ENCODE measurements at places on chromosomes 16 and 17.

DNA sequence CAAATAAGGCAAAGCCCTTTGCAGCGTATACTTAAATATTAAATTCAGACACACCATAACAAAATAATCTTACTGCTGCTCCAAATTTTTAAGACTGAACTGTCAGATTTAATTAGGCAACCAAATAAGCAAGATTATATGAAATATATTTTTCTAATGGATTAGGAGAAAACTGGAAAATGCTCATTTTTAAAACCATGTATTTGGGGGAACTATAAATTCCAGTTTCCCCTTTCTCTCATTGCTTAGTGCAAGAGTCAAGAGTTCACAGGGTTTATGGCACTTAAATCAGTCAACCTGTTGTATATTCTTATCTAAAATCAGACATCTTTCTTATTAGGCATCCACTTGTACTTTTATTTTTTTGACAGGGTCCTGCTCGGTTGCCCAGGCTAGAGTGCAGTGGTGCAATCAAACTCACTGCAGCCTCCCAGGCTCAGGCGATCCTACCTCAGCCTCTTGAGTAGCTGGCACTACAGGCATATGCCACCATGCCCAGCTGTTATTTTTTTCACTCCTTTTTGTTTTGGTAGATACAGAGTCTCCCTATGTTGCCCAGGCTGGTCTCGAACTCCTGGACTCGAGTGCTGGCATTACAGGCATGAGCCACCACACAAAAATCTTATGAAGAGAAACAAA lies 2.1 kb upstream of the KANSL1 start:
- DNase-seq, result no peak

GRCh38 chr17:28112606-28113005 lies 70.1 kb downstream of the NLK start:
- peak; percentile 3 for DNase-seq

GRCh38 chr17:63476854-63477479 lies at the start of gene ACE:
TSS of gene ACE (plus strand) at chr17:63477061. CDS start at chr17:63477095, 34 bp downstream.
- peak; percentile 26 for DNase-seq

DNA sequence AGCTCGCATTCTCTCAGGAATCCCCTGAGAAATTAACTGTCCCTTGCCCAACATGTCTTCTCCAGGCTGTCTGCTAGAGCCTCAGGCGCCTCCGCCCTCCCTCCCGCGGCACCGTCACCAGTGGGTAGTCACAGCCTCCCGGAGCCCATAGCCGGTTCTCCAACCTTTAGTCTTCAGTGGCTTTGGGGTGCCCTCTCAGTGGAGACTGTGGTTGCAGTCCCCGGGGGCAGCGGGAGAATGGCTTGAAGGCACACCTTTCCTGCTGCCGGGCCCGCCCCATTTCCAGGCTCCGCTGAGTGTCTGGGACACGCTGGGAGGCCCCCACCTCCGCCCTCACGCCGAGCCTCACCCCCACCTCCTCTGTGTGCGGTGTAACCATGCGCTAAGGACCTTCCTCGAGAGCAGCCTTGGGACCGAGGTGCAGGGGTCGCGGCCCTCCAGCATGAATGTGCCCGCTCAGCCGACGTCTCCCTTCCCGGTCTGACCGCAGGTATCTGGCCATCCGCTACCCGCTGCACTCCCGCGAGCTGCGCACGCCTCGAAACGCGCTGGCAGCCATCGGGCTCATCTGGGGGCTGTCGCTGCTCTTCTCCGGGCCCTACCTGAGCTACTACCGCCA lies 1.7 kb downstream of the GALR2 start:
- no peak for DNase-seq

DNA sequence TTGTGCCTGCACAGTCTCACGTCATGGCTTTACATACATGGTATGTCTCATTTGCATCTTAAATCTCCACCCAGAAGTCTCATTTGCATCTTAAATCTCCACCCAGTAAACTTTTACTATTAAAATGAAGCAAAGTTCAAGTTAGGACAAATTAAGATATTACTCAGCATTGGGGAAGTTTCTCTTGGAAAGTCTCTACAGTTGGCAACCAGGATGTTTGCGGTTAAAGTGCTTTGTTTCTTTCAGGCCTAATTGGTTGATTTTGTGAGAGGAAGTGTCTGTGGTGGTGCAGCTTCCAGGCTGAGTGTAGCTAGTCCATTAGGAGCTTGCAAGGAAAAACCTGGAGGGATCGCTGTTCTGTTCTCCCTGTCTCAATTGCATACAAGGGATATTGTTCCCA lies 1373.3 kb upstream of the GOT2 start:
- peak; percentile 69 for DNase-seq

GRCh38 chr16:14409563-14409962 lies 220.5 kb downstream of the PARN start:
- peak; percentile 79 for DNase-seq

DNA sequence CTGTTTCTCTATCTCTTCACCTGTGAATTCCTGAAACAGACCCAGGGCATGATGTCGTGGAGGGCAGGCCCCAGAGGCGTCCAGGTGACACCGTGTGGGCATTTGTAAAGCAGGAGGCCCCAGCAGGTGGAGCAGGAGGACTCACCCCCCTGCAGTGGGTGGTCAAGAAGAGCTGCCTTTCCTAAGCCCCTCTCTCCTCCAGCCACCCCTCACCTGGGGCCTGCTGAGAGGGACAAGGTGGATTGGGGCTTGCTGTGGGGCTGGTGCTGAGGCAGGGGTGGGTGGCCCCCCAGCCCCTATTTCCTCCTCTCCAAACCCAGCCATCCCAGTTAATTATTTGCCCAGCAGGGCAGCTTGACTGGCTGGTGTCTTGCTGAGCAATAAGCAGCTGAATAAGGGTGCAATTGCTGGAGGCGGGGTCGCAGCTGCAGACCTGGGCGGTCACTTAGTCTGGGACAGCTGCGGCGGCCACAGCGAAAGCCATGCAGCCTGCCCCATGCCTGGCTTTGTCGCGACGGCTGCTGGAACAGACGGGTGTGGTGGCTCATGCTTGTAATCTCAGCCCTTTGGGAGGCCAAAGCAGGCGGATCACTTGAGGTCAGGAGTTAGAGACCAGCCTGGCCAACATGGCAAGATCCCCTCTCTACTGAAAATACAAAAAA lies 56.4 kb downstream of the JPH3 start:
- DNase-seq, result no peak

- DNase-seq, result no peak
Observed at GRCh38 chr17:48735062-48735351, 6.5 kb upstream of the HOXB13 start.

DNA sequence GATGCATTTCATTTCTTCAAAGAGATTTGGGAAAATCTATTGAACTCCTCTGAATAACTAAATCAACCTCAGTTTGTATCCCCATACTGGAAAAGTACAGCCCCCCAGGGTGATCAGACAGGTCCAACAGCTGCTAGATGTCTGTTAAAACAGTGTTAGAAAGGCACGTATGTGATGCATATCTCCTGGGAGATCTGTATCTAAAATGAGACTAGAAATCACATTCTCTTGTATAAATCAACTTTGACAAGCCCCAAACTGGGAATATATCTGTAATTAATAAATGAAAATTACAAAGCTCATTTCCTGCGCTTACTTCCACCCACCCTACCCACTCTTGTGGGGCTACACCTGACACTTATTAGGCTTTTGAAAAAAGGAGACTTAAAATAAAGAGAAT lies 3.8 kb upstream of the KIF2B start:
- DNase-seq, result no peak

DNA sequence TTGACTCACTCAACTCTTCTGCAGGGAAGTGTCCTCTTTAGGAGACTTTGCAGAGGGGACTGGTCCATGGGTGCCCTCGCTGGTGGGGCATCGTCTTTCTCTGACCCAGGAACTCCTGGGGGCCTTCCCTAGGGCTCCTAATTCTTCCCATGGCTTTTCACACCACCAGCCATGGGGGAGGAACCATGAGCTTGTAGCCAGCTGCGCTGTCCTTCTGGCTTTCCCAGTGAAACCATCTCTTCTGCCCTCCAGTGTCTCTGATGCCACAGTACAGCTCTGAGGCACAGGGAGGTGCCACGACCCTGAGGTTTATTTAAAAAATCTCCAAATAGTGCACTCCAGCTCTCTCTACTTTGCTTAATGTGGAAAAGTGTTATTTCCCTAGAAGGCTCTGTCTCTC lies 78.6 kb downstream of the SDR42E1 start:
- DNase-seq, result no peak

DNA sequence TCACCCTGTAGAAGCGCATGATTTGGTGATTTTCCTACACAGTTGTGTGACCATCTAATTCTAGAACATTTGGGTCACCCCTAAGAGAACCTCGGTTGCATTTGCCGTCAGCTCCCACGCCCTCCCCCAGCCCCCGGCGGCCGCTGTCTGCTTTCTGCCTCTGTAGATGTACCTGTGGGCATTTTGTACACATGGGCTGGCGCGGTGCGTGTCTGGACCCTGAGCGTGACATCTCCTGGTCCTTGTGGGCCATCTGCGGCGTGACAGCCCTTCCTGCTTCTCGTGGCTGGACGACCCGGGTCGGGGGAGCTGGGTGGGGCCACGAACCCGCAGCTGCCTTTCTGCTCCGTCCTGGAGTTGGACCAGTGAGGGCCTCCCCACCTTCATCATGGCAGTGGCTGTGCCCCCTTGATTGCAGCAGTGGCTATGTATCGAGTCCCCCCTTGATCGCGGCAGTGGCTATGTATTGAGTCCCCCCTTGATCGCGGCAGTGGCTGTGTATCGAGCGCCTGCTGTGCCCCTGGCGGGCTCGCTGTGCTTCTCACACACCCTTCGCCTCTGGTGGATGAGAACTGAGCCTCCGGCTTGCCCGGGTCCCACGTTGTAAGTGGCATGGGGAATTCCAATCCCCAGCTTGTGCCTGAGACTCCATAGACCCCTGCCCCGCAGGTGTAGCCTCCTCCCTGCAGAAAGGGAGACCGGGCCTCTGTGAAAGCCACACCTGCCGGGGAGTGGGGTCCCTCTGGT lies 24.1 kb downstream of the GSE1 start:
- no peak for DNase-seq

GRCh38 chr17:68906638-68907037 lies 48.6 kb downstream of the ABCA8 start:
- DNase-seq, result no peak

DNA sequence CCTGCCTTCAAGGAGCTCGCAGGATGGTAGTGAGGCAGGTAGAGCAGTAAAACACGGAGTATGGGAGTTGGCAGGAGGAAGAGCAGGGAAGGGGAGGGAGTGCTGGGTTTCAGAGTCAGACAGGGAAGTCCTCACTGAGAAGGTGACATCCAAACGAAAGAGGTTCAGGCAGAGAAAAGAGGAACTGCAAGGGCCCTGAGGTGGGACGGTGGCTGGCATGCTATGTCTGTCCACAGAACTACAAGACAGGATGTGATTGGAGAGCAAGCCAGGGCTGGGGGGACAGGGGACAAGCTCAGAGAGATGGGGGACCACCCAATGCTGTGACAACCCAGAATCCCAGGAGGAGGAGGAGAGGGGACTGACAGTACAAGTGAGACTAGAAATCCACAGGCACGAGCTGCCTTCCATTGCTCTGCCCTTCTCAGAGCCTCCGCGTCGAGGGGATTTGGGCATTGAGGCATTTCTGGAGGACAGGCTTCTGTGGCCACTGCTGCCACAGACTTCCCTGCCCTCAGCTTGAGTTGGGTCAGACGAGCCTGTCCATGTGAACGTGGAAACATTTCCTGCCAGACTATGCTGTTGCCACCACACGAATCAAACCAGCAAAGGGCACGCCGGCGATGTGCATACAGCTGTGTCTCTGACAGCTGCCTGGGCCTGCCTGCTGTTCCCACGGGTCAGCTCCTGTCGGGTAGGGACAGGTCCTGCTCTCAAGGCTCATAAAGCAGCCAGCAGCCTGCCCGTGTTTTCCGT lies 100.1 kb downstream of the RAB11FIP4 start:
- no peak for DNase-seq

Data from AG08395 (cell line).